ENCODE measurements at places on chromosomes 2 and 18. TPM values are rescaled to one million over a fixed set of nuclear protein-coding genes. Genes with fewer than 3 reads are reported as not detected.

The NLRC4 gene
- total RNA-seq: not detected

The ALK gene
- under 0.01 TPM for total RNA-seq

The DSG4 gene
- total RNA-seq: not detected

The BOD1L2 gene
- not detected for total RNA-seq

The POTEI gene
- not detected for total RNA-seq

The CIDEA gene
- total RNA-seq: 12.1 TPM

The SERPINB7 gene
- total RNA-seq: 136 TPM

The CDK5R2 gene
- 0.22 TPM for total RNA-seq

The ABCG8 gene
- not detected for total RNA-seq

The HTR2B gene
- 19.3 TPM for total RNA-seq

The TMEM37 gene
- total RNA-seq: not detected

The LBX2 gene
- 2.0 TPM for total RNA-seq

The UGT1A8 gene
- 0.12 TPM for total RNA-seq

The NEU2 gene
- total RNA-seq: not detected

The ANKRD29 gene
- 2.3 TPM for total RNA-seq

The CNDP1 gene
- not detected for total RNA-seq

The LHCGR gene
- not detected for total RNA-seq

The SP140 gene
- total RNA-seq: 2.6 TPM

The CABLES1 gene
- total RNA-seq: 2.7 TPM

The MRO gene
- 0.12 TPM for total RNA-seq

The LTBP1 gene
- total RNA-seq: 502 TPM

All from uterine smooth muscle cell (primary cell).